ENCODE measurements at places on chromosomes 5 and 9.

- no peak for DNase-seq
Observed at GRCh38 chr5:73615085-73615484, 10.9 kb upstream of the ARHGEF28 start.

- DNase-seq = no peak
Observed at GRCh38 chr5:150457121-150457520, 7.6 kb upstream of the RPS14 start.

- DNase-seq = no peak
Observed at GRCh38 chr9:111783424-111783823, 11.3 kb downstream of the SHOC1 start.

DNA sequence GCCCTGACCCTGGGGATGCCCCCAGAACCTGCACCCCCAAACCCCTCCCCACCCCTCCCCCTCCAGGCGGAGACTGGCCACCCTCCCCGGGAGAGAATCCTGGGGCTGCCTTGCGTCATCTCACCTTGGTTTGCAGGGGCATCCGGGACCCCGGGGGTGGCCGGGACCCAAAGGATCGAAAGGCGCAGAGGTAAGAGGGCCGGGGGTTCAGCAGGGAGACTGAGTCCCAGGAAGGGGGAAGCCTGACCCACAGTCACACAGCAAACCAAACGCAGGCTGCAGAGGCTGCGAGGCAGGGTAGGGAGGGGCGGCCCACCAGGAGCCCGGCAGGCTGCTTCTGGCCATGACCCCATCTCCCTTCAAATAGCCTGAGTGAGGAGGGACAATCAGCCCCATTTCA, 33.8 kb upstream of the ORM1 start:
- DNase-seq = no peak

DNA sequence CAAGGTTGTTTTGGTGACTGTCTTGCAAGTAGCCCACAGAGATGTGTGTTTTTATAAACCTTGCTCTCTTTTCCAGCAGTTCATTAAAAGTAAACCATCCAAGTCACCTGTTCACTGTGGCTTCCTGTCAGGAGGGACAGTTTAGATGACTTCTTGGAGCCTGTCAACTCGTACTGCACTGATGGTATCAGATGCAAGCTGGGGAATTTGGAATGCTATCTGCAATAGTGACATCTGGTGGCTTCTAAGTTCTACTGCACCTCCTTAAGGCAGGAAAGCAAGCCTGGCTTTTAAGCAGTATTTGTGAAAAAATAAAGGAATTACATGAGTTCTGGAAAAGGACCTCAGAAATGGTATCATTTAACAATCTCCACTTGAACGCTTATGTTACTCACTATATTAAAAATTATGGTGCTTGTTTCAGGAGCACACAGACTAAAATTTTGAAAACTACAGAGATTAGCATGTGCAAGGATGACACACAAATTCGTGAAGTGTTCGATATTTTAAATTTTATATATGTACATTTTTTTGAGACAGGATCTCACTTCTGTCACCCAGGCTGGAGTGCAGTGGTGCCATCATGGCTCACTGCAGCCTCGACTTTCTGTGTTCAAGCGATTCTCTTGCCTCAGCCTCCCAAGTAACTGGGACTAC, 164.0 kb downstream of the TTC39B start:
- DNase-seq = no peak

- no peak for DNase-seq
Observed at GRCh38 chr9:129113645-129114304, 2.6 kb downstream of the PTPA start.

GRCh38 chr9:37986001-37986400, 82.1 kb upstream of the SLC25A51 start:
- no peak for DNase-seq

GRCh38 chr9:134026981-134027380, 1.7 kb downstream of the BRD3OS start:
- DNase-seq = no peak

DNA sequence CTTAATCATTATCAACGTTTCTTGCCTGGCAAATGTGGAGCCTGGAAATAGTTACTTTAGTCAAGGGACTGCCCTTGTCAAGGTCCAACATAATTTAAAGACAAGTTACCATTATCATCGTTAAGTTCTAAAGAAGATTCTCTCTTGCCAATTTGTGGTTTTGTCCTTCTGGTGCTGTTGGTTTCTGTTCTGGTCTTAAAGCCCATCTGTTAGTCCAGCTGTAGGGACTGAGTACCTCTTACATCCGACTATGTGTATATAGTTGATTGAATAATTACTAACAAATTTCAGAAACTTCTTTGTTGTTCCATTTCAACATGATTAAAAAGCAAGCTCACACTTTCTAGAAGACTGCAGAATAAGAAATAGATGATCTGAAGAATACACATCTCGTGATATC, 1854.9 kb downstream of the MAT2B start:
- DNase-seq = no peak

DNA sequence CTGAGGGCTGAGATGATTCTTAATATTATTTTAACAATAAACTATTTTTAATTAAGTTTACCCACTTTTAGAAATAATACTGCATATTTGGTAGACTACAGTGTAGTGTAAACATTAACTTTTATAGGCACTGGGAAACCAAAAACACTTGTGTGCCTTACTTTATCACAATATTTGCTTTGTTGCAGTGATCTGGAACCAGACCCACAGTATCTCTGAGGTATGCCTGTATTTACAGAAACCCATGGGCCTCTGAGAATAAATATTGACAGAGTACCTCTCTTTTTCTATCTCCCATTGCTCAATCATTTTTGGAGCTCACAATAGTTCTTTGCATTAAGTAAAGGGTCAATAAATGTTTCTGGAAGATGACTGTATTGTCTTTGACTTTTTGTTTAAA, 73.3 kb downstream of the SLCO4C1 start:
- no peak for DNase-seq

DNA sequence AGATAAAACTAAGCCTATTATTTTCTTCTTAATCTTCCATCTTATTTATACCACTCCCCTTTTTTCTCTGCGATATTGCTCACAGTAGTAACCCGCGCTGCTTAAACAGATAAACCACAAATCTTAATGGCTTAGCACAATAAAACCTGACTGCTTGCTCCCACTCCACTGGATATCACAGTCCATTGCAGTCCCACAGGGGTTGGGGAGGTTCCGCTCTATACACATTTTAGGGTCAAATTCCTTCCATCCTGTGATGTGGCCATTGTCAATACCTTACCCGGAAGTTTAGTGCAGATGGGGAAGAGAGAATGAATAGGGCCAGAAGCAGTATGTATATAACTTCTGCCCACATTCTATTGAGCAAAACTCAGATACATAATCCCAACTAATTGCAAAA, 193.7 kb downstream of the RAB3C start:
- DNase-seq = no peak

DNA sequence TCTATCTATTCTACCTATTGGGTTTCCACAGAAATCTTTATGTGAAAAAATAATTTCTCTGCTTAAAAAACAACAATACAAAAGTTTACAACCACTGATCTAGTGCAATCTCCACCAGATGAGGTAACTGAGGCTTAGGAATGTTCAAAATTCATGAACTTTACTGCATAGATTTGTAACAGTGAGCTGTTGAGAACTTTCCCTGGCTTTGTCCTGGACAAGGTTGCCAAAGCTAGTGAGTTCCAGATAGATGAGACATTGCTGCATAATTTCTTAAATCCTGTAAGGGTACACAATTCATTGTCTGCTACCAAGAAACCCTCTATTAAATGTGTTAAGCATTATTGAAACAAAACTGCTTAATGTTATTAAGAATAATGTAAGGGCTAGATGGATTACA, 102.7 kb downstream of the OSMR start:
- DNase-seq = no peak

- no peak for DNase-seq
Observed at GRCh38 chr9:21804331-21804730, 1.9 kb downstream of the MTAP start.

GRCh38 chr5:133051061-133051541, 712 bp upstream of the HSPA4 start:
- no peak for DNase-seq

DNA sequence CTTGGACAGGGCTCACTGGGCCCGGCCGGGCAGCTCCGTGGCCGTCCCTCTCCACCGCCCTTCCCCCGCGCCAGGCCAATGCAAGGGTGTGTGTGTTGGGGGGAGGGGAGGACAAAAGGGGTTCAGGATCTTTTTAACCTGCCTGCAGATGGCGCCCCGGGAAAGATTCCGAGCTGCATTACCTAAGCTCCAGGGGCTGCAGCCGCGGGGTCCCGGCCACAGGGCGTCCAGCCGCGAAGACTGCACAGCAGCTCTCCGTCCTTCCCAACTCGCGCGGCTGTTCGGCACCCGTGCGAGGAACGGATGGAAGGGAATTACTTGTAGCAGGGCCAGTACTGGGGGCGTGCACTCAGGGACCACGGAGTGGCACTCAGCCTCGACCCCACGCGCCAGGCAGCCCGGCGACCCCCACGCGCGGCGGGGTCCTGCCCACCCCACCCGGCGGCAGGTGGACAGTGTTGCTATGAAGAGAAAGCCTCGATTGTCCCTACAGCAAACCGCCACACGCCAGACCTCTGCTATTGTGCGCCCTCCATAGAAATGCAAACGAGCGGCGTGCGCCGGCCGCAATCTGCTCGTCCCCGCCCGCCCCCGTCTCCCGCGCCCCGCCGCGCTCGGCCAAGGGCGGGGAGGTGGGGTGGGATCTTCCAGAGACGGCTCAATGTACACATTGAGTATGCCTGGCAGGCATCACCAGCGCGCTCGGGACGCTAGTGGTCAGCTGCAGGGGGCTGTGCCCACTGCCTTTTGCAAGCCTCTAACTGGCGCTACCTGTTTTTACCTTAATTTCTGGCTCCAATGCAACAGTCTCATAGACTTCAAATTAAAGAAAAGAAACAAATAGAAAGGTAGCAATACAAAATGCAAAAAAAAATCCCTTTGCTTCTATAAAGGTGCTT, 796 bp upstream of the GADD45G start:
- DNase-seq = no peak

DNA sequence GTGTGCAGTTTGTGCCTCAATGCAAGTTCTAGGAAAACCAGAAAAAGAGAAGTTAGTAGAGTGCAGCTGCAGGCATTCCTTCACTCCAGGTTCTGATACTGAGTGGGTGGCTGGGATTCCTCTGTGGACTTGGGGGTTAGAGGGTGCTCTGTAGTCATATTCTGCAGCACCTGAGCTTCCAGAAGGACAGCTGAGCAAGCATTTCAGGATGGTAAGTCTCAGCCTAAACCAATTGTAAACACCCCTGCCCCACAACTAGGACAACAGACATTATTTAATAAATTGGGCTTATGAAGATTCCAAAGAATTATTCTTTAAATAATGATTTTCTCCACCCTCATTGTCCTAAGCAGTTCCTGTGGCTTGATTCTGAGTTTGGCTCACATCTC, 9.1 kb downstream of the FAXDC2 start:
- DNase-seq = no peak

- DNase-seq = no peak
Observed at GRCh38 chr9:135442075-135442474, 37.5 kb upstream of the PPP1R26 start.

- no peak for DNase-seq
Observed at GRCh38 chr5:171647043-171647903, 138.3 kb upstream of the SMIM23 start.

GRCh38 chr5:179461576-179461975, 88.8 kb upstream of the RUFY1 start:
- no peak for DNase-seq

- no peak for DNase-seq
Observed at GRCh38 chr5:8843771-8844170, 702.1 kb downstream of the SEMA5A start.

- no peak for DNase-seq
Observed at GRCh38 chr9:134728801-134729495, 87.3 kb downstream of the COL5A1 start.

DNA sequence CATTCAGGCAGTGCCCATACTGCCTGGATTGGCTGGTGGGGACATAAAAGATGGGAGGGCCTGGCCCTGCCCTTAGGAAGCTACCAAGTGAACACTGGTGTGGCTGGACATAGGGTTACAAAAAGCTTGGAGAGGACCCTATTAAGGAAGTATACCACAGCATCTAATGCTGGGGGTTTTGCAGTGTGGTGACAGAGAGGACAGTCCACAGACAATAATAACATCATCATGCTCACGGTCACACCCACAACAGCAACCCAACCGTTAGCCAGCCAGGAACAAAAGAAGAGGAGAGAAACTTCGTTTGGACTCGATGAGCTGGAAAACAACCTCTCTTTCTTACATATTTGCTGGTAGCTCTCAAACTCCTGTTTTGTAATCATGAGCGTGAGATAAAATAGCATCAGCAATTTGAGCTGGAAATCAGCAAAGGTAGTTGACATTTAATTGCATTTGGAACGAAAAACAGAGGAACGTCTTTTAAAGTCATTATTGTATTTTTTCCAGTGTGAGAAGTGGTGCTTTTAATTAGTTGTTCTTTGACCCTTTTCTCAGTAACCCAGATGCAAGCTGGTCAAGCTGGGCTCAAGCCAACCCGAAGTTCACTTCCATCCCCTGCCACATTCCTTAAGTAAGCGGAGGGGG, 73.4 kb downstream of the NSG2 start:
- DNase-seq = no peak

- DNase-seq = no peak
Observed at GRCh38 chr9:87675906-87676515, 49.9 kb upstream of the CTSL start.

DNA sequence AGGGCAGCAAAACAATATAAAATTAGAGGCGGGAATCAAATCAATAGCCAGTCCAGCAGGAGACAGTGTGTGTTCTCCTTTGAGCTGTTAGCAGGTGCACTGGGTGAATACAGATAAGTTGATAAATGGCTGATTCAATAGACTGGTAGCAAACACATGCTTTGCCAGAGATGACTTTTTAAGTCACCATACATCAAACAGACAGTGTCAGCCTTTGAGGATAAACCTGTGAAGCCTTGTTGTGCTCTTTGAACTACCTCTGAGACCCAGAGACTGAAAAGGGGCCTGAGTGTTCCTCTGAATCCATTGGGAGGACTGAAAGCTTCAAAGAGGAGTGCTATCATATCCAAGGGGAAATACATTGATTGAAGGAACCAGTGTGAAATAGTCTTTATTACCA, 301.9 kb downstream of the RASEF start:
- DNase-seq = no peak

Measured in stimulated activated CD4-positive, alpha-beta T cell treated with anti-CD3 and anti-CD28 coated beads, Interleukin-2, amount 100 ng/mL, for 4 hours (primary cell).